ENCODE measurements at places on chromosomes 2 and 18.

DNA sequence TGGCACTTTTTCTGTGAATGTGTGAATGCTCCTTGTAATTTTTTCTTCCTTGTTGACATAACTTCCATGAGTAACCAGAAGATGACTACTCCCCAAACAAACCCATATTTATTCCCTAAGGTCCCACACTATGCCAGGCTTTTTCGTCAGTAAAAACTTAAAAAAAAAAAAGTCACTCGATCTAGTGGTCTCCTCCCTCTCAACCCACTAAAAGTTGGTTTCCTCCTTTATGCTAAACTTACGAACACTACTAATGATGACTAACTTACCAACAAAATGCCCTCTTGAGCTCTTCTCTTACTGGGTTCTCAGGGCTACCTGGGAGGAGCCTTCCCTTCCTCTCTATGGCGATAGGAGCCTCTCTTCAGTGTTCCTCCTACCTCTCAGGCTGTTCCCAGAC lies 18.2 kb downstream of the ACVR1 start:
- no peak for DNase-seq

DNA sequence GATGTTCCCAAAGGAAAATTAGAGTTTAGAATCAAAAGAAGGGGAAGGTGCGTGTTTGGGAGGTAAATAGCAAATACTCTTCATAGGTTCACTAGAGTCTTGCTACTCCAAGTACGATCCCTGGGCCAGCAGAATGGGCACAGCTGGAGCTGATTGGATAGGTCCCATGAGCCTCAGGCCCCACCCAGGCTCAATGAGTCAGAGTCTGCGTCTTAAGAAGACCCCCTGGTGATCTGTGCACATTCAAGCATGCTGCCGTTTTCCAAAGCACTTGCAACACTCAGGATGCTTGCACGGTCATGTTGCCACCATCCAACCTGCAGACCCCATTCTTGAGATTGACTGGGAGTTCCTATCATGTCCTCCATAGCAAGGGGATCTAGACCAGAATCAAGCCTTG lies 40.5 kb downstream of the ABCG8 start:
- no peak for DNase-seq

- DNase-seq: peak; percentile 90
Measured at GRCh38 chr2:196239622-196240587, 68.5 kb upstream of the STK17B start.

DNA sequence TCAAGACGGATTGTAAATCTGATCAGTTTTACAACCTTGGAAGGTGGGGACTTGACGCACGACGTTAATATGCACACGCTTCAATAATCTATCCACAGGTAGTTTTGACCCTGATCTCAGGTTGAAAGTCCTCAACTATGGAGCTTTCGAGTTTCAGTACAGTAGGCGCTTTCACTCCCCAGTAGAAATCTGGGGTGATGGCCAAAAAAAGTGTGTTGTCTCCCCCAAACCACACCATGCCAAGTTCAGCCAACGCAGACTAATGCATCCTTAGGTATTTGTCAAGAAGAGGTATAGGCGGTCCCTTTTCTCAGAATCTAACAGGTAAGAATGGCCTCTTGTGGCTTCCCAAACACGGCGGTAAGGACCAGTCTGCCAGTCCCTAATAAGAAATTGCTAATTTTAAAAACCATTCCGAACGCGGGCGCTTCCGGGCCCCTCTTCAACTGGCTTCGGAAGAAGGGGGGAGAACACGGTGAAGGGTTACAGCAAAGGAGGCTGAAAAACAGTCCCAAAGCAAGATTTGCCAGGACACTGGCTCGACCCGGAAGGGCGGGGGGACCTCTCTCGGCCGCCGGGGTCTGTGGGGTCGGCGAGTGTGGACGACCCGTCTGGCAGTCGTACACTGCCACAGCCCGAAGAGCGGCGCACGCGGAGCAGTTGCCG lies 659 bp downstream of the FAM210A start:
- no peak for DNase-seq

DNA sequence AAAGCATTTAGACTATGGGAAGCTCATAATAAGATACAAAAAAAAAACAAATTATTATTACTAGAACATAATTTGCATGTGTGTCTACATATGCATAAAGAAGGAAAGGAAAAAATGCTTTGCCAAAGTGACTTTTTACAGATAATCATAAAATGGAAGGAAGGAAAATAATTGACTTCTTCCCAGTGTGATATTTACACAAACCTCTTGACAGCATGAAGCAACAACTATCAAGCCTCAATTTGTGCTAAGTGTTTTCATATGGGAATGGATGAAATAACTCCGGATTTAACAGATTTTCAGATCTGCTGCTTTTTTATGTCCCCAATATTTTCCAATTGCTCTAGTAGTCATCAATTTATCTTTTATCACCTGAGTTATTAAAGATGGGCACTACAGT lies 275.9 kb upstream of the REG3G start:
- DNase-seq: no peak

DNA sequence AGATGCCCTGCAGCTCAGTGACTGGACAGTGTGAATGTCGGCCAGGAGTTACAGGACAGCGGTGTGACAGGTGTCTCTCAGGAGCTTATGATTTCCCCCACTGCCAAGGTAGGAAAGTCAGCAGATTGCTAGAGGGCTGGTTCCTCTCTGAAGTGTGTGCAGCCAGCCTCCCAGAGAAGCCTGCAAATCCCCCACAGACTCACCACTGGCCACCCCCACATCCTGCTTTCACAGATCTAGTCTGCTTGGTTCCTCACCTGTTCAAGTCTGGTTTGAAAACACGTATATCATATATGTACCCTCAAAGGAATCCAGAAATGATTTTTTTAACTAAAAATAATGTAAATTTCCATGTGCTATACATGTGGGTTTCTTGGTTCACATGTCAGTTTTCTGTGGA lies 121.1 kb downstream of the LAMA3 start:
- DNase-seq: peak; percentile 24

GRCh38 chr18:35732162-35732561 lies 150.6 kb downstream of the GALNT1 start:
- no peak for DNase-seq

DNA sequence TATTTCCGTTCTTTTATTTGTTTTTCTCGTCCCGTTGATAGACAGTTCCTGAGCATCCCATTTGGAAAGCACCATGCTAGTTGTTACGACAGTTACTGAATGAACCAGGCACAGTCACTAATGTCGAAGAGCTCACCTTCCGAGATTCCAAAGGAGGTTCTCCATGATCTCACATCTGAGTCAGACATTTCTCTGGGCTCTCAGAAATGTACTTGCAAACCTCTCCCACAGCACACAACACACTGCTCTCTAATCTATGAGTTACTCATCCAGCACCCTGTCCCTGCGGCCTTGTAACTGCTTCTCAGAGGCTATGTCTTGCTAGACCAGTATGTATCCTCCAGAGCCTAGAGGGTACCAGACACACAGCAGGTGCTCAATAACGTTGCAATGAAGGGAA lies 174.7 kb downstream of the DNER start:
- no peak for DNase-seq

- DNase-seq: no peak
Measured at GRCh38 chr2:44171018-44171417, 2.3 kb downstream of the PPM1B start.

- no peak for DNase-seq
Measured at GRCh38 chr2:101806701-101807100, 109.2 kb downstream of the MAP4K4 start.

GRCh38 chr18:57523171-57523956 lies 63.1 kb downstream of the FECH start:
- DNase-seq: no peak

DNA sequence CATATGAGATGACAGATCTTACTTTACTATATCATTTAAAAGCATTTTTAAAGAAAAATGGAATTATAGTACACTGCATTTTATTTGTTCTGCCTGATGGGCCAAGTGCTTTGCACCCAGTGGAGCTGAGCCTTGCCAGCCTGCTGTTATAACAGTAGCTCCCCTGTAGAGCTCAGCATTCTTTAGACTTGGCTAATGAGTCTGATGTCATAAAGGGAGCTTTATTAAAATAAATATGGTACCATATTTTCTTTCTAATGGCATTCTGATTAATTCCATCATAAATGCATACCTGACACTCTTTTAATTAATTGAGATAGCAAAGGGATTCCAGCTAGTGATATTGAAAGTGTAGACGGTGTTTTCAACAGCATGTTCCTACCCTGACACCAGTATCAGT lies 40.7 kb downstream of the PARD3B start:
- DNase-seq: no peak

GRCh38 chr2:199602271-199602895 lies 144.6 kb upstream of the SATB2 start:
- no peak for DNase-seq

- no peak for DNase-seq
Measured at GRCh38 chr2:121018136-121019061, 266.6 kb downstream of the TFCP2L1 start.

DNA sequence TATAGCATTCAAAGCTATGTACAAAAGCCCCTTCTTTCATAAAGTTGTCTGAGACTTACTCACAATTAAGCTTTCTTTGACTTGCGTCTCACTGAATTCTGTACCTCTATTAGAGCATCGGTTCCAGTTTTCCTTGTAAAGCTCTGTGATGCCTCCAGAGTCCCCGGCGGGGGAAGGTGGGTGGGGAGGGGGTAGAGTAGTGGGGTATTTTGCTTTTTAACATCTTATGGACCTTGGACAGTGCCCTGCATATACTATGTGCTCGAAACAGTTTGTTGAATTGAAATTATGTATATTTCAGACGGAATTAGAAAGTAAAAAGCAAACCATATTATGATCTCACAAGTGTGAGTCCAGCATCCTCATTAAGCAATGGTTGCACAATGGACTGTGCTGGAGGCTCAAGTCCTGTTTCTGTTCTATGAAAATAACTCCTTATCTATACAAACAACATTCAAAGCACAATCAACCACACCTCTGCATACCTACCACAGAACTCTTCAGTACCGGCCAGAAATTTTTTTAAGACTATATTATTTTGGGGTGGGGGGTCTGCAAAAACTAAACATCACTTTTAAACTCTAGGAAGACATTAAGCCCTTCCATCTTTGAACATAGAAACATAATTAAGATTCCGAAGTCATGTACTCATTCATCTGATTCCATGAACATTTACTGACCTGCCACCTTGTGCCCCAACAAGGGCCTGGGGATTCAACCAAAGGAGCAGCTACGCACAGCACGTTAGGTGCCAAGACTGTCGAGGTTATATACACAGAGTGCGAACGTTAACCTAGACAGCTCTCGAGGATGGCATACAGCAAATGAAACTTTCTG lies 908 bp downstream of the STAT1 start:
- DNase-seq: peak; percentile 11

- DNase-seq: no peak
Measured at GRCh38 chr2:10048501-10049171, 5.3 kb downstream of the KLF11 start.

- DNase-seq: no peak
Measured at GRCh38 chr18:40011201-40011600, 1943.8 kb upstream of the PIK3C3 start.

GRCh38 chr2:23794234-23794633 lies 132.7 kb downstream of the ATAD2B start:
- no peak for DNase-seq

- DNase-seq: no peak
Measured at GRCh38 chr2:201734111-201734510, 35.7 kb upstream of the MPP4 start.

DNA sequence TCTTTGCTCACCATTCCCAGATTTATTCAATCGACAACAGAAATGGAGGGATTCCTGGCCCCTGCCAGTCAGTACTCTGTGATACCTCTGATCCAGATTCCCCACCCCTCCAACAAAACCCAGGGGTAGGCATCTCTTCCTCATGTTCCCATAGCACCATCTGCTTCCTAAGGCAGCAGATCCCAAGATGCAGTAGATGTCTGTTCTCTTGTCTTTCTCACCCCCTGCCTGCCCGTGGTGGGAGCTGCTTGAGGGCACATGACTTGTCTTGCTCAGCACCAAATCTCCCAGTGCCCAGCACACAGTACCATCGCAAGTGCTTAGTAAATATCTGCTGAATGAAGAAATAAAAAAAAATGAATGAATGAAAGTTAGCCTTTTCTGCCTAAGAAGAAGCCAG lies 98.2 kb downstream of the ZBTB7C start:
- DNase-seq: no peak

GRCh38 chr2:1569879-1570450 lies 156.7 kb downstream of the TPO start:
- DNase-seq: no peak

DNA sequence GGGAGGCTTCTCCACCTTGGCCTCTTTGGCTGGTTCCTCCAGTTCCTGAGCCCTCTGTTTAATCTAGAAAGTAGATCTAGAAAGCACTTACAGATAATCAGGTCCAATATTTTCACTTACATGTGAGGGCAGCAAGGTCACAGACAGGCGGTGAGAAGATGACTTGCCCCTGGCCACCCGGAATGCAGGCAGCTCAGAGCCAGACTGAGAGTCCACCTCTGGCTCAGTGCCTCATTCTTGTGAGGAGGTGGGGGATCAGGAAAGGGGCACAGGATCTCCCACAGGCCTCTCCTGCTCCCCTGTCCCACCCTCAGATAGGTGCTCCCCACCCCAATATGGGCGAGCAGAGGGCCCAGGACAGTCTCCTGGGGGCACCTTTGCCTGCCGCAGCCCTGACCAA lies 5.8 kb downstream of the WNT6 start:
- DNase-seq: no peak

DNA sequence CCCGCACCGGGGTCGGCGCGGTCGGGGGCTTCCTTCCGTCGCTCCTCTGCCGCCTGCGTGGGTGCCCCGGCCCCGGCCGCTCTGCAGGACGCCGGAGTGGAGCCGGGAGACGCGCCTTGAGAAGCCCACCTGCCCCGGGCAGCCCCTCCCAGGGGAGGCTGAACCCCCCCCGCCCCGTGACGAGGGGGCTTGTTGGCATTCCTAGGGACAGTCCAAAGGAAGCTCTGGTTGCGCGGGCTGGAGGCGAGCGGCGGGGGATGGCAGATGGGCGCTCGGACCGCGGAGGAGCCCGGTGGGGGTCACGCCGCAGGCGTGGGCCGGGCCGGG lies 133.5 kb upstream of the MGAT5 start:
- DNase-seq: no peak

DNA sequence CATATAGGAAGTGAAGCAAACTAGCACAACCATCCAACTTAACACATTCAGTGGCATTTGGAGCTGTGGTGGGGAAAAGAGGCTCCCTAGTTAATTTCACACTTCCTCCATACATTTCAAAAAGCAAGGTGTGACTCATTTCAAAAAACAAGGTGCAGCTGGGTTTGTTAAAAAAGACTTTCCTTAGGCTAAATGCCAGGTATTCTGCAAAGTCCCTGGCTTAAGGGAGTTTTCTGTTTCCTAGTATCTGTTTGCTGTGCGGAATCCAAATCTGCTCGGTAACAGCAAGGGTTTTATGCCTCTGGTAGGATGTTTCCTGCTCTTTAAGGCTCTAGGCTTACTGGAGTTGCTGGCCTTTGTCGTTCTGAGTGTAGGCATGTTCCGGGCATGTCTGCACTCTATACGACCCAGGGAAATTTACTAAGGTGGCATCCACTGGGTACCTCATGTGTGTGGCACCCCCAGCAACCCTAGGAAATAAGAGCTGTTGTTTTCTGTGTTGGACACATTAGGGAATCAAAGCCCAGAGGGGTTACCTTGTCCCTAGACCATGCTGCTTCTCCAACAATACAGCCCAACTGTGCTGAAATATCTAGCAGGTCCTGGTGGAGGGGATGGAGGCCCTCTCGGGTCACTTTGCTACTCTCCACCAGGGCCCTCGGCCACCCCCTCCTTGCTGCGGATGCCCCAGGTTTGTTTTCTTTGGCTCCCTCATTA lies 634 bp upstream of the MSGN1 start:
- no peak for DNase-seq
